Activated CD4-positive, alpha-beta T cell treated with anti-CD3 and anti-CD28 coated beads, Interleukin-2, Interleukin-4, amounts not matched to agents 100 ng/mL and 50 ng/mL, durations not matched to agents 16 hours and 8 hours (primary cell): ENCODE measurements at places on chromosomes 1 and 21.

GRCh38 chr1:15151377-15151806 is 2.2 kb upstream of the TMEM51 start:
- DNase-seq: no peak

GRCh38 chr1:233109096-233109495 is 158.7 kb downstream of the NTPCR start:
- DNase-seq: no peak

GRCh38 chr21:41362605-41363369 is 960 bp downstream of the MX2 start:
- DNase-seq: no peak

DNA sequence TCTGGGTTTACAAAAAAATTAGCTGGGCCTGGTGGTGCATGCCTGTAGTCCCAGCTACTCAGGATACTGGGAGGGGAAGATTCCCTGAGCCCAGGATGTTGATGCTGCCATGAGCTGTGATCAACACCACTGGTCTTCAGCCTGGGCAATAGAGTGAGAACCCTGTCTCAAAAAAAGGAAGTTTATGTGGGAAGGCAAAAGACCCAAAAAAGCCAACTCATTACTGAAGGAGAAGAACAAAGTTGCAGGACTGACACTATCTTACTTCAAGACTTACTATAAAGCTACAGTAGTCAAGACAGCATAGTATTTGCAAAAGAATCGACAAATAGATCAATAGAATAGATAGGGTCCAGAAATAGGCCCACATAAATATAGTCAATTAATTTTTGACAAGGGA is 9.2 kb upstream of the PTGS2 start:
- DNase-seq: no peak

- DNase-seq: no peak
Measured at GRCh38 chr21:42343963-42344510, 6.8 kb downstream of the TFF2 start.

GRCh38 chr21:45558044-45558721 is 15.9 kb upstream of the SLC19A1 start:
- no peak for DNase-seq

- DNase-seq: no peak
Measured at GRCh38 chr1:234141006-234141405, 232.2 kb upstream of the COA6 start.

GRCh38 chr1:205348554-205349487 is 7.9 kb downstream of the KLHDC8A start:
- no peak for DNase-seq

DNA sequence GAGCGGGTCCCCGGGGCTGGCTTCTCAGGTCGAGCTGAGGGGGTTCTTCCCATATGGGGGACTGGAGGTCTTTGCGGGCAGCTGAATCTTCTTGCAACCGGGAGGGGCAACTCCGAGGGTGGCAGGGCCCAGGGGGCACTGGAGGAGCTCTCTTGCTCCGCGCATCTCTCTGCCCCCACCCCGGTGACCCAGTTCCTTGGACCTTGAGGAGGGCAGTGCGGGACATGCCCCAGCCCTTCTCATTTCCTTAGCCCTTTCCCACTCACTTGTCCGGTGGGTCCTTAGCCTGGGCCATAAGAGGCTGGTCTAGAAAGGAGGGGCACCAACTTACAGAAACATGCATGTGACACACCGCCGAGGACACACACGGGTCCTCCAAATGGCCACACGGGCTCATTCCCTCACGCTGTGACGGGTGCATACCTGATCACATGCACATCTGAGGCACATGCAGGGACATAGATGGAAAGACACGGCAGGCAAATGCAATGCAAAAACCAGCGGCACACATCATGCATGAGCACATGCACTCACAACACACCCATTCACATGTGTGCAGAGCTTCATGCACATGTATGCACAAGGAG is 630 bp downstream of the HPCA start:
- no peak for DNase-seq

DNA sequence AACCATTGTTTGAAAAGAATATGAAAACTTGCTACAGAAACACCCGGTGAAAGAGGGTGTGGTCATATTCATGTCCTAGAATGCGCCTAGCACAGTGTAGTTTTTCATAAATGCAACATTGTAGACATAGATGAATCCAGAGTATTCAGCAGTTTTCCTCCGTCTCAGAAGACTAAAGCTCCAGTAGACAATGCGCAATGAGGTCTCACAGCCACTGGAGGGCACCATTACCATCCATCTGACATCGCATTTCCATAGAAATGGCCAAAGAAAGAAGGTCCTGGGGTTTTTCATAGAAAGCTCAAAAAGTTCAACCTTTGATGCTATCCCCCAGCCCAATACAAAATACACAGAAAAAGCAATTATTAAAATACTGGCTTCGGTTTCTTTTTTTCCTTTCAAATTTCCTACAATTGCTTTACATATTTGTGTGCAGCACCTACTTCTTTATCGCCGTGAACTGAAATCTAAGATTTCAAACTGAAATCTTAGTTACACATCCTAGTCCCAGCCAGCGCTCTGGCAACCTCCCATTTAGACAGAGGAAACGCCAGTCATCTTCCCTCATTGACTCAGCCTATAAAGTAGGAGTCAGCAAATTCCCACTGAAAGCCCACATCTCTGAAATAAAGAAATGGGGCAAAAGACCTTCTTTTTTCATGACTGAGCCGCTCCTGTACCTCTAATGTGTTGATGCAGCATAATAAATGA is 3.9 kb upstream of the CD58 start:
- peak; percentile 72 for DNase-seq
